ENCODE measurements at places on chromosomes 12 and 14.

- DNase-seq = no peak
These were observed 732 bp downstream of the ZNF664 start for GRCh38 chr12:123973552-123974341.

GRCh38 chr12:50302686-50303085 lies 19.4 kb upstream of the LIMA1 start:
- DNase-seq = no peak

DNA sequence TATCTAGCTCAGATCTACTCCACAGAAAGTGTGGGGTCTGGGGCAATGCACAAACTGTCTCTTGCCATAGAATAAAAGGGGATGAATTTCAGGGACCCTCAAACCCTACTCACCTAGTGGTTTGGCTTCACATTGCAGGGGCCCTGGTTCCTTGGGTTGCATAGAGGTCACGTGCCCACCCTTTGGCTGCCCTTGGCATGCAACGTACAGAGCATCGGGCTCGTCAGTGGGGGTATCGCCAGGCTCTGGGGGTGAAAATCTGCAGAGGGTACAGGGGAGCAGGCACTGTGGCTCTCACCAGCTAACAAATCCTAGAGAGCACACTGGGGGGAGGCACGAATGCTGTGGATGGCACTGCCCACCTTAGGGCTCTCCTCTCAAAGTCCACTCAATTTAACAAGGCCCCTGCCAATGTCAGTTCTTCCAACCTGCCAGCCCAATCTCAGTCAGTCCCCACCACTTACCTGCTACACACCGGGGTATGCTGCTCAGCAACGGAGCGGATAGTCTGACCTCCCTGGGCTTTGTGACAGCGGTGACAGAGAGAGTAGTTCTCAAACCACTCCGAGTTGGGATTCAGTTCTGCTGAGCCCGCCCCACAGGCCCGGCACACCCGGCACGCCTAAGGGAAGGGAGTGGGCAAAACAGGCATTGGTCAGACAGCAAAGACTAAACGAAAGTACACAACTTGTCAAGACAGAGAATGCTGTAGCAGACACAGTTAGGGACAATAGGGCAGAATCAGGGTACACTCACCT lies 8.0 kb downstream of the KMT2D start:
- no peak for DNase-seq

GRCh38 chr12:71399197-71399596 lies 40.4 kb upstream of the LGR5 start:
- DNase-seq = no peak

- DNase-seq = no peak
These were observed 13.2 kb downstream of the TCL1B start for GRCh38 chr14:95699412-95699811.

Measured in NCI-H1417 treated with DMSO at 0.1 percent for 48 hours (cell line).